ENCODE measurements at places on chromosomes 1 and 21.

DNA sequence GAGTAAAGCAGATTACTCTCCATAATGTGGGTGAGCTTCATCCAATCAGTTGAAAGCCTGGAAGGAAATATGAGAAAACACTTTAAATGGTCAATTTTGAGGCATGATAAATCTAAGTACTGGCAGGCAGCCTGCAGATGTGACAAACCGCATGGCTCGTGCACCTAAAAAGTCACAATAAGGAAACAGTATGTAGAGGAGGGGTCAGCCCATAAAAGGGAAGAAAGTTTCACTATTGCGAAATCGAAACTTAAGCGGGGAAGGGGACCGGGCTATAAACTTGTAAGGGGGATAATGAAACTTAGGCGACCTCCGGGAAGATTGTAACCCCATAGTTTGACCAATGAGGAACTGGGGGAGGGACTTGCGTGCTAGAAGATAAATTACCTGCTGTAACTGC is 109.8 kb downstream of the PLPPR4 start:
- no peak for DNase-seq

GRCh38 chr1:51583532-51583931 is 33.4 kb upstream of the OSBPL9 start:
- DNase-seq: no peak

DNA sequence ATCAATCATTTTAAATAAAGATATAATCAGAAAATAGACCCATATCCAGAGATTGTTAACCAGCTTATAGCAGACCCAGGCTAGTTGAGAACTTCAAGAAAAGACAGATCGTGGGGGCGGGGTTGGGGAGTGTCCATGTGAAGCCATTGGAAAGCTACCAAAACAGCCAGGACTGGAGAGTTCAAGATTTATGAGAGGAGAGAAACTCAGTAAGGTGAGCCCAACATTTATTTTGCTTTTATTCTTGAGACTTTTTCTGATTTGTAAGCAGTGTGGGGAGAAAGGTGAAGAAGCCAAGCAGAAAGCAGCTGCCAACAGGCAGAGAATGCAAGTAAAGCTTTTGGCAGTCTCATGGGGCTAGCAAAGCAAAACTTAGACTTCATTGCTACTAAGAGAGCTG is 179.9 kb downstream of the VPS13D start:
- no peak for DNase-seq

DNA sequence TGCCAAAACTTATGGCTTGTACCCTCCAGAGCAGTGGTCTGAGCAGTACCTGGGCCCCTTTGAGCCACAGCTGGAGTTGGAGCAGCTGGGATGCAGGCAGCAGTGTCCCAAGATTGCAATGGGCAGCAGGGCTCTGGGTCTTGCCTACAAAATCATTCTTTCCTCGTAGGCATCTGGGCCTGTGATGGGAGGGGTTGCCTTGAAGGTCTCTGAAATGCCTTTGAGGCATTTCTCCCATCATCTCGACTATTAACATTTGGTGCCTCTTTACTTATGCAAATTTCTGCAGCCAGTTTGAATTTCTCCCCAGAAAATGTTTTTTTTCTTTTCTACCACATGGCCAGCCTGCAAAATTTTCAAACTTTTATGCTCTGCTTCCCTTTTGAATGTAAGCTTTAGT is 31.0 kb upstream of the TSPAN2 start:
- no peak for DNase-seq

DNA sequence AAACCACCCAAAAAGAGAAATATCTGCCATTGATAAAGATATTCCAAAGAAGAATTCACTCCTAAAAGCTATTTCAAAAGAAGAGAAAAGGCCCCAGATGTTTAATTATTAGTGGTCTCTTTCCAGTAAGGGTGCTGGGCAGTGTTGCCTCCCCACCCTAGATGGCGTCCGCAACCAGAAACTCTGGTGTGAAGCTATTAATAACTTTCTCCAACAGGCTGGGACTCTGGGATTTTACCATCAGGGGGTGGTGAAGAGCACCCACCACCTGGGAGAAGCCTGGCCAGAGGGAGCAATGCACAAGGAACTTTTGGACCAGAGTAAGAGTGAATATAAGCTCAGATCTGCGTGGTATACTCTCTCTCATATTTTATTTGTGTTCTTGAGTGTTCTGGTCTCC is 115.4 kb upstream of the TIAM1 start:
- DNase-seq: no peak

DNA sequence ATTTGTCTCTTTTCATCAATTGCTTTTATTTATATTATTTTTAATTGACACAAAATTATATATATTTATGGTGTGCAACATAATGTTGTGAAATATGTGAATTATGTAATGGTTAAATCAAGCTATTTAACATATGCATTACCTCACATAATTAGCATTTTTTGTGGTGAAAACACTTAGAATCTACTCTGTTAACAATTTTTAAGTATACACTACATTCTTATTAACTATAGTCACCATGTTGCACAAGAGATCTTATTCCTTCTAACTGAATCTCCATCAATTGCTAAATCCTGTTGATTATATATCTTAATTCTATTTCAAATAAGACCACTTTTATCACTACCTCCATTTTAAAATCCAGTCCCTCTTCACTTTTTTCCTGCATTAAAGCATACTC is 42.5 kb downstream of the PLPPR5 start:
- DNase-seq: no peak

DNA sequence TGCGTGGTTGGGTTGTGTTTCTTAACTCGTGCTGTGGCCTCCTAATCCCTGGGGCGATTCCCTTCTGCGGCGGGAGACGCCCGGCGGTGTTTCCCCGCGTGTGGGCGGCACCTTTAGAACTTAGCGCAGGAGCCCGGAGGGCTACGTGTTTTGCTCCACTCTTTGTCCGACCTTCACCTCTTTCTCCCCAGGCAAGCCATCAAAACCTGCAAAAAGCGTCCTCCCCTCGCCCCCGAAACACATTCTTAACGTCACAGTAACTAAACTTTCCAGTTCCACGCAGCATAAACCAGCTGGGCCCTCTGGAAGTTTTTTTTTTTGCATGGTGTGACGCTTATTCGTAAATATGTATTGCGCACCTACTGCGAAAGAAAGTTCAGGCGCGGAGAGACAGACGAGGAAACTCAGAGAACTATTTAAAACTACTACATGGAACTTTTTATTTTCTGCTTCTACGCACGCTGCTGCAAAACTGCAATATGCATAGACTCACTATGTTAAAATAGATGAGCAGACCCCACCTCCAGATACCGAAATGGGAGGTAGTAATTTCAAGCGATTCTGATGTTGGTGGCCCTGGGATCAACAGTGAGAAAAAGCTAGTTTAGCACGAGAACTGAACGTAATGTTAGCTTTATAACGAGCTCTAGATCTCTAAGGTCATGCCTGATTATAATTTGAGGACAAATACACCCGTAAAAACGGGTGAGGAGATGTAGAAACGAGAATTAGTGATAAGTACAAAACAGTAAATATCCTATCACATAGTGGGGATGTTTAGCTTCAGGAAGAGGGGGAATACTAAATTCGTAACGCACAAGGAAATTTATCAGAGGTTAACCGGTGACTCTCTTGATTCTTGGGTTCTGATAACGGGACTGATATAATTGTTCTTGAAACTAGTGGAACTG is 920 bp downstream of the MTR start:
- peak; percentile 26 for DNase-seq

DNA sequence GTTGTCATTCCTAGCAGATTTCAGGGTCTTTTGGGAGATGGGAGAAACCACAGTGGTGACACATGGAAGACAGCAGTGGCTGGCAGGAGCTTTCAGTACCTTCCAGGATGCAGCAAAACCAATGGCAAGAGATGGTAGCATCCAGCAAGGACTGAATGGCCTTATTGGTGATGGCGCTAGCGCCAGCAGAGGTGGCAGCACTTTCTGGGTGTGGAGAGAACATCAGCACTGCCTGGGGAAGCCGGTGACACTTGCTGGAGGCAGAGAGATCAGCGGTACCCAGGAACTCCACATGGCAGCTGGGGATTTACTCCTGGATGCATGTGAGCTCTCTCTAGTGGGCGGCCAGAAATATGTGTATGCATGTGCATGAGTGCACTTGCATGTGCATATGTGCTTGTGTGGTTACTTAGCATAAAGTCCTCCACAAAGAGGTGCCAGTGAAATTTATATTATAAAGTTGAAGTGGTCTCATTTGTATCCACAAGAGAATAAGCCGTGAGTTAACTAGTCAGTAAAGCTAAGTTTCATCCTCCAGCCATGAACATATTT is 364.7 kb downstream of the LMX1A start:
- DNase-seq: no peak

DNA sequence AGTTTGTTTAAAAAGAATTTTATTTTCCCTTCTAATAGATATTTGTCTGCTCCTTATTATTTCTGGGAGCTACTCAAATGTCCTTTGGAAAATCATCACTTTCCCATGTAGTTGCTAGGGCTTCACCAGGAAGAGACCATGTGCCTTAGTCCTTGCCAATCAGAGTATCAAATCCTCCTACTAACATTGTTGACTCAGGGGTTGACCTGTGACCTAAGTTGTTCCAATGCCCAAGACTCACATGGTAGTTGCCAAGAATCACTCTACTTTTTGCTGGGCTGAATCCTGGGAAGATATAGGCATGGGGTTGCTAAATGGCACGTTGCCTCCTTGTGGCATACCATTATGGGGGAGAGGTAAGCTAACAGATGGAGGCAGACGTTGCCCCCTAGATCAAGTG is 58.2 kb upstream of the FOXD3 start:
- no peak for DNase-seq

GRCh38 chr1:221165839-221166500 is 286.7 kb downstream of the HLX start:
- no peak for DNase-seq

GRCh38 chr1:220922951-220923350 is 43.7 kb downstream of the HLX start:
- no peak for DNase-seq

- no peak for DNase-seq
Observed at GRCh38 chr21:26964170-26964778, 2.6 kb downstream of the ADAMTS5 start.

DNA sequence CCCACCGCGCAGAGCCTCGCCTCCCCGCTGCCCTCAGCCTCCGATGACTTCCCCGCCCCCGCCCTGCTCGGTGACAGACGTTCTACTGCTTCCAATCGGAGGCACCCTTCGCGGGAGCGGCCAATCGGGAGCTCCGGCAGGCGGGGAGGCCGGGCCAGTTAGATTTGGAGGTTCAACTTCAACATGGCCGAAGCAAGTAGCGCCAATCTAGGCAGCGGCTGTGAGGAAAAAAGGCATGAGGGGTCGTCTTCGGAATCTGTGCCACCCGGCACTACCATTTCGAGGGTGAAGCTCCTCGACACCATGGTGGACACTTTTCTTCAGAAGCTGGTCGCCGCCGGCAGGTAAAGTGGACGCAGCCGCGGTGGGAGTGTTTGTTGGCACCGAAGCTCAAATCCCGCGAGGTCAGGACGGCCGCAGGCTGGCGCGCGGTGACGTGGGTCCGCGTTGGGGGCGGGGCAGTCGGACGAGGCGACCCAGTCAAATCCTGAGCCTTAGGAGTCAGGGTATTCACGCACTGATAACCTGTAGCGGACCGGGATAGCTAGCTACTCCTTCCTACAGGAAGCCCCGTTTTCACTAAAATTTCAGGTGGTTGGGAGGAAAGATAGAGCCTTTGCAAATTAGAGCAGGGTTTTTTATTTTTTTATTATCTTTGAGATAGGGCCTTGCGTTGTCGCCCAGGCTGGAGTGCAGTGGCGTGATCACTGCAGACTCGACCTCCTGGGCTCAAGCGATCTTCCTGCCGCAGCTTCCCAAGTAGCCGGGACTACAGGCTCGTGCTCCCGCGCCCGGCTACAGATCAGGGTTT is at the start of gene PMF1:
PMF1 (plus strand) TSS at position 175 of the 811 bp plus-strand sequence; CDS start at position 184, 9 bp downstream.
- DNase-seq: peak; percentile 92

- peak; percentile 50 for DNase-seq
Observed at GRCh38 chr1:150464422-150464826, 22.8 kb upstream of the TARS2 start.

DNA sequence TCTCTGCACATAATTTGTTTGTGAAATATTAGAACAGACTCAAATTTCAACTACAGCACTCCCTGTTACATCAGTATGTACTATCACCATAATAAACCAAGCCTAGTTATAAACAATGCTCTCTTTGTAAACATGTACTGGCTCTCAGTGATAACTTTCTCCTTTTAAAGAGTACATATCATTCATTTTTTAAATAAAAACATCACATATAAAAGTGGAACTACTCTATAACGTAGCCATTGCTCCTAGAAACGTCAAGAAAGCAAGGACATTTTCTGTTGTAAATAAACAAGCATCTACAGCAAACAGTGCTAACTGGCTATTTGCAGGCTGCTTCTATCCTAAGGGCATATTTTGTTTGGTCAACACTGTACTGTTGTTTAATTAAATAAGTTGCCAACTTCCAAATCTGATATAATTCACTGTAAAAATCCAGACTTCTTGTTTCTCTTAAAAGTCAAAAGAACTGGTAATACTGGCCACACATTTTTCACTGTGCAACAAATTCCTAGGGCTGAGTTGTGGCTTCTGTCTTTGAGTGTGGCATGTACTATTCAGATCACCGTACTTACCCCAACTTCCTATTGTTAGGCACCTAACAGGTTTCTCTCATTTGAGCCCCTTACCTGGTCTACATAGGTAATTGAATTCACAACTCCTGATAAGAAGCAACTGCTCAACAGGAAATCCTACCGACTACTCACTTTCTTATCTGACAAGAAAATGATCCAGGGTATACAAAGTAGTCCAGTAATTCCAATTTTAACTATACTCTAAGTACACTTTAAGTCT is 111.9 kb downstream of the DENND1B start:
- no peak for DNase-seq

DNA sequence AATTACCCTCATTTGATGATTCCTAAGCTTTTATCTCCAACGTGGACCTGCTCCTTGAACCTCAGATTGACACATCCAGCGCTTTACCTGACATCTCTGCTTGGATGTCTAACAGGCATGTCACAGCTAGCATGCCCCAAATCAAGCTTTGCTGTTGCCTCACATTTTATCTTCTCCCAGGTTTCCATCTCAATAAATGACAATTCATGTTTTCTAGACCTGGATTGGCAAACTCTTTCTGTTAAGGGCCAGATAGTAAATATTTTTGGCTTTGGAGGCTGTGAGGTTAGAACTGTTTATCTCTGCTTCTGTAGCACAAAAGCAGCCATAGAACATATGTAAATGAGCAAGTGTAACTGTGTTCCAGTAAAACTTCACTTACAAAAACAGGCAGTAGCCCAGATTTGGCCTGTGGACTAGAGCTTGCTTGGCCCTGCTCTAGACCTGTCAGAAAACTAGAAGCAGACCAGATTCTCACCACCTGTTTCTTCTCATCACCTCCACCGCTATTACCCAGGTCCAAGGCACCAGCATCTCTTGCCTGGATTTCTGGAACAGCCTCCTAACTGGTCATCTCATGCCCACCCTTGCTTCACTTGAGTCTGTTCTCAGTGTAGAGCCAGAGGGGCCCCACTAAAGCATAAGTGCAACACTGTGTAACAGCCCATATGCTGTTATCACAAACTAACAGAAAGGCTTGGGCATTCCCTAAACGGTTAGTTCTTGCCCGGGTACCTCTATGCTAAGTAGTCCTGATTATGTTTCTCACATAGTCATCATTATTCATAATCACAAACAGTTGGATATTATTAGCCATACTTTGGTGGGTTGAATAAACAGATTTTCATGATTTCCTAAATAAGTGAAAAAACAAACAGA is 42.3 kb downstream of the UBE4B start:
- DNase-seq: no peak

Measured in kidney capillary endothelial cell (primary cell).